K562 (cell line): ENCODE measurements at places on chromosomes 11 and 22. TPM values are rescaled to one million over a fixed set of nuclear protein-coding genes. Genes with fewer than 3 reads are reported as not detected.

Gene NXPE4
- not detected in 2 replicates for total RNA-seq

Gene APOL6
- 1.1 TPM in 2 replicates for total RNA-seq

DNA sequence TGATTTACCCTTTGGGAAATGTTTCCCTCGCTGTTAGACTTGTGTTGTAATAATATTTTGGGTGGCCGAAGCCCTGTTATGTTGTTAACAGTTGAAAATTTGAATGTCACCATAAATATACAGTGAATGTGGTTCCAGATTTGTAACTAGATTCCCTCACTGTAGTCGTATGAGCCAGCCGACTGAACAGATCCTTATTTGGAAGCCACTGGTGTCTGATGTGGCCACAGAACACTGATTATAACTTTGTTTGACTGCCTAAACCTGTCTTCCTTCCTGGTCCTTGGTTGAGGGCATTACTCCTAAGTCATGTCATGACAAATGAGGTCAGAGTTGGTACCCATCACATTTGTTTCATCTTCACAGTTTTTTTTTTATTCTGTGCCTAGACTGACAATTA lies 45.4 kb downstream of the YAP1 start:
- H3K27ac ChIP-seq, result no peak overlapping the region
- H3K27me3 ChIP-seq, result no peaks in the 10 kb centered on the region
- H3K4me3 ChIP-seq, result no peak overlapping the region
- no peaks in the 10 kb centered on the region for H3K4me1 ChIP-seq
- DNase-seq, result no peak

- H3K4me1 ChIP-seq, result no peaks in the 10 kb centered on the region
- no peak for DNase-seq
- H3K27ac ChIP-seq, result no peak overlapping the region
- no peaks in the 10 kb centered on the region for H3K36me3 ChIP-seq
- no peak overlapping the region for H3K4me3 ChIP-seq
Observed at GRCh38 chr11:26761361-26761809, 39.5 kb upstream of the SLC5A12 start.

DNA sequence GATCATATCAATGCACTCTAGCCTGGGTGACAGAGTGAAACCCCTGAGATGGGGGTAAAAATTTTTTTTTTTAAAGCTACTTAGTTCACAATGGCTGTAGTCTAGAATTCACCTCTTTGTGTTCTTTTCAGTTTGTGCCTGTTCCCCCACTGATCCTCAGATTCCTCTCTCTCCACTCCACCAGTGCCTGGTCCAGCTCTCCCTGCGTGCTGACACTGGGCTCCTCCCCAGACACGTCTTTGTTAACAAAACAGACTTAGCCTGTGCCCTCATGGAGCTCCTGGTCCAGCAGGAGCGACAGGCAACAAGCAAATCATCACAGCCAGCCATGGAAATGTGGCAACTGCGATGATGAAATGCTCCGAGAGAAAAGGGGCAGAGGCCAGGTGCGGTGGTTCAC lies 34.0 kb downstream of the IFT27 start:
- no peak overlapping the region for H3K27ac ChIP-seq
- DNase-seq, result no peak
- H3K36me3 ChIP-seq, result no peaks in the 10 kb centered on the region
- H3K27me3 ChIP-seq, result peaks cover 25% of the 10 kb centered on the region
- H3K4me3 ChIP-seq, result no peak overlapping the region
- no peaks in the 10 kb centered on the region for H3K4me1 ChIP-seq

Gene TRPM5
- total RNA-seq, result not detected in 2 replicates

DNA sequence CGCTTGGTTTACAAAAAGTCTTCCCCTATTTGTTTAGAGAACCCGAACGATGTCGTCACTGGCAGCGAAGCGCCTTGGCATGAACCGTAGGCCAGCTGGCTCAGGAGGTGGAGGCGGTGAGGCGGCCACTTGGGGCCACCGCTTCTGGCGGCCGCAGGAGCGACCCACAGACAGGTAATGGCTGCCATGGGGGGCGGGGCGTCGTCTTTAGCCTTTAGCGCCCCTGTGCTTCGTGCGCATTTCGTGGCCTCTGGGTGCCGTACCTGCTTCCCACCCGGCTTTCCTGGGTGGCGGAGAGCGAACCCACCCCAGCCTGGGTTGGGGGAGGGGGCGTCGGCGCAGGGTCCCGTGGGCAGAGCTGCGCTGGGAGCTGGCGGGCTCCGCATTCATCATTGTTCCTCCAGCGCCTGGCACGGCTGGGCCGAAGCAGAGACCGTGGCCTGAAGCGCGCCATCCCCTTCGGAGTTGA lies 469 bp upstream of the OSBP2 start:
- peaks cover 24% of the 10 kb centered on the region for H3K4me1 ChIP-seq
- no peak overlapping the region for H3K4me3 ChIP-seq
- H3K27me3 ChIP-seq, result no peaks in the 10 kb centered on the region
- DNase-seq, result no peak
- no peak overlapping the region for H3K27ac ChIP-seq
- H3K36me3 ChIP-seq, result no peaks in the 10 kb centered on the region

Gene UPK2
- not detected in 2 replicates for total RNA-seq

DNA sequence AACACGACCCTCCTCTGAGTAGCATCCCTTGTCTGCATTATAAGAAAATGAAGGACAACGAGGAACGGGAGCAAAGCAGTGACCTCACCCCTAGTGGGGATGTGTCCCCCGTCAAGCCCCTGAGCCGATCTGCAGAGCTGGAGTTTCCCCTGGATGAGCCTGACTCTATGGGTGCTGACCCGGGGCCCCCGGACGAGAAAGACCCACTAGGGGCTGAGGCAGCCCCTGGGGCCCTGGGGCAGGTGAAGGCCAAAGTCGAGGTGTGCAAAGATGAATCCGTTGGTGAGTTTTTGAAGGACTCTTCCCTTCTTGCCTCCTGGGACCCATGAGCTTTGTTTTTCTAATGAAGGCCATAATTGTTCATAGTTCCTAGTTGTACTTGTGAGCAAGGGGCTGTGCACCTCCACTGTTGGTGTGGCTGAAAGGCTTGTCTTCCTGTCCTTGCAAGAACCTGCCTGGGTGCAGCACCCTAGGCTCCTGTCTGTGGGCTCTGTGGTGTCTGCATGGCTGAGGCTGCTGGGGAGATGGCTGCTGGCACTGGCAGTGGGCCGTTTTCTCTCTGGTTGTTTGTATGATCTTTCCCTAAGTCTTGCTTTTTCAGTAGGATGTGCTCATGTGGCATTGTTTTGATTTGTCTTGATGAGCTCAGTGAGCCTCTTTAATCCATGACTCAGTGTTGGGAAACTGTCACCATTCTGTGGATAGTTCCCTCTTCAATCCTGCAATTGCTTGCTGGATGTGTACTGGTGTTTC lies 10.1 kb downstream of the DGCR8 start:
- H3K27me3 ChIP-seq, result no peaks in the 10 kb centered on the region
- DNase-seq, result no peak
- H3K27ac ChIP-seq, result no peak overlapping the region
- H3K36me3 ChIP-seq, result peaks cover 99% of the 10 kb centered on the region
- H3K4me1 ChIP-seq, result peaks cover 5% of the 10 kb centered on the region

Gene NLRP10
- total RNA-seq, result 0.09 TPM in 1 of 2 replicates, not detected in the other

- no peak overlapping the region for H3K27ac ChIP-seq
- peaks cover 64% of the 10 kb centered on the region; the same call in 2 of the 3 replicates for H3K36me3 ChIP-seq
- no peaks in the 10 kb centered on the region for H3K27me3 ChIP-seq
- H3K4me3 ChIP-seq, result no peak overlapping the region
- DNase-seq, result no peak
- H3K4me1 ChIP-seq, result no peaks in the 10 kb centered on the region
Observed at GRCh38 chr11:130874955-130875531, 41.2 kb downstream of the SNX19 start.

Gene ZP1
- total RNA-seq, result not detected in 2 replicates

DNA sequence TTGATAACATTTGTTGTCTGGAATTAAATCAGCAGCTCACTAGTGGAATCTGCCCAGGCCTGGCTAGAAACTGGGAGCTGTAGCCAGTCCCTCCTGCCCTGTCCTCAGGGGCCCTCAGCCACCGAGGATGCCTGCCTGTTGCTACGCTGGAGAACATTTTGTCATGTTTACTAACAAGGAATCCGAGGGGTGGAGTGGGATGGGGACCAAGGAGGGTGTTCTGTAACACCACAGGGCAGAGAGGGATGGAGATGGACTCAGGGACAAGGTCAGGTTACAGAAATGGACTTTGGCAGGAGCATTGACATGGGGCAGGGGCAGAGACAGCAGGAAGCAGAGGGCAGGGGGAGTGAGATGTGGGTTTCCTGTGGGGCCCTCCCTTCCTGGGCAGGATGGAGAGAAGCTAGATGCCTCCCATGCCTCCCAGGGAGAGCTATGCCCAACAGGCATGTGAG lies 45.8 kb upstream of the AMPD3 start:
- no peak for DNase-seq
- no peak overlapping the region for H3K27ac ChIP-seq
- no peaks in the 10 kb centered on the region for H3K36me3 ChIP-seq
- H3K4me3 ChIP-seq, result no peak overlapping the region

GRCh38 chr22:30312053-30312452 lies 14.7 kb downstream of the TBC1D10A start:
- no peak overlapping the region for H3K4me3 ChIP-seq
- no peak for DNase-seq
- no peaks in the 10 kb centered on the region for H3K36me3 ChIP-seq
- H3K27ac ChIP-seq, result no peak overlapping the region

Gene WNT7B
- not detected in 2 replicates for total RNA-seq

DNA sequence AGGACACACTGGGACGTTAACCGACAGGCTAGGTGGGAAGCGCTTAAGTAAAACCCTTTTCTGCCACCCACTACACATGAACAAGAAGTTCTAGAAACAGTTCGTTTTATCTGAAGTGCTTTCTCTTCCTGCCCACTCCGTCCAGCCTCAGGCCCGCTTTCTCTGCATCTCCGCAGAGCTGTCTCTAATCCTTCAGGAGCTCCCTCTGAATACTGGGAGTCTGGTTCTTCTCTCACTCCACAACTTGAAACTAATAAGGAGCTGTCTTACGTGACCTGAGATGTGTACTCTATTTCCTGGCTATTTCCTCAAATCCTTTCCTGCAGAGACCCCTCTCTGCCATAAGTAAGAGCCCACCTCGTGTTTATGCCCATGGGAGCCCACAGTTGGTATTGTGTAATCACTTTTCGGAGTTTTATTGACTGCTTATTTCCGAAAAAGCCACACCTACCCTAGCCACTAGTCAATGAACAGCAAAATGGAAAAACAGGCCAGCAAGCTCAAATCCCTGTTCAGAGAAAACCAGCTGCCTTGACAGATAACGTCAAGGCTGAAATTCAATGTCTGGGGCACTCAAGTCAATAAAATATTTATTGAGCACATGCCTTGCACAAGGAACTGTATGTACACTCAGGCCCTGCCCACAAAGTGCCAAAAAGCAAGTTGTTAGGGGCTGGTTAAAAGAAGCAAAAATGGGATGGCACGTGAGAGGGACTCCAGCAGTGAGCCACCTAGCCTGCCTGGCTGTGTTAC lies 4.9 kb downstream of the PC start:
- no peak for DNase-seq
- H3K36me3 ChIP-seq, result peaks cover 8% of the 10 kb centered on the region; the same call in 2 of the 3 replicates

GRCh38 chr11:20355221-20356219 lies 8.0 kb upstream of the HTATIP2 start:
- peak; percentile 59 for DNase-seq
- no peaks in the 10 kb centered on the region for H3K27me3 ChIP-seq
- no peaks in the 10 kb centered on the region; the same call in 1 of the 2 replicates for H3K4me1 ChIP-seq
- no peaks in the 10 kb centered on the region for H3K36me3 ChIP-seq
- no peak overlapping the region for H3K27ac ChIP-seq

- H3K27me3 ChIP-seq, result peaks cover 3% of the 10 kb centered on the region; the same call in 2 of the 3 replicates
- DNase-seq, result no peak
- no peaks in the 10 kb centered on the region for H3K4me1 ChIP-seq
- no peaks in the 10 kb centered on the region for H3K36me3 ChIP-seq
- H3K27ac ChIP-seq, result no peak overlapping the region
- no peak overlapping the region for H3K4me3 ChIP-seq
Observed at GRCh38 chr11:18761741-18762140, 29.9 kb downstream of the PTPN5 start.

DNA sequence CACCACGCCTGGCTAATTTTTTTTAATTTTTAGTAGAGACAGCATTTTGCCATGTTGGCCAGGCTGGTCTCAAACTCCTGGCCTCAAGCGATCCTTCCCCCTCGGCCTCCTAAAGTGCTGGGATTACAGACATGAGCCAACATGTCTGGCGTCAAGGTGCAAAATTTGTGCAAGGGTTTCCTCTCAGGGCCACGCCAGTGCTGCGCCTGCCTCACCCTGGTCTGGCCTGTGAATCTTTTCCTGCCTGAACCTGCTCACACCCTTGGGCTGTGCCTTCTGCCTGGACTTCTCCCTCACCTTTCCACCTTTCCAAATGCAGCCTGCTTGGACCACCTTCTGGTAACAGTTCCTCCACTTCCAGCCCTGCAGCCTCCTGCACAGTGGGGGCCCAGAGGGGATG lies 43.4 kb downstream of the MCM5 start:
- peaks cover 7% of the 10 kb centered on the region; the same call in 2 of the 3 replicates for H3K4me1 ChIP-seq
- peaks cover 8% of the 10 kb centered on the region; the same call in 1 of the 3 replicates for H3K36me3 ChIP-seq
- DNase-seq, result no peak
- H3K27ac ChIP-seq, result no peak overlapping the region
- H3K27me3 ChIP-seq, result no peaks in the 10 kb centered on the region

Gene AGBL2
- total RNA-seq, result 0.93 and 0.96 TPM in 2 replicates

- no peaks in the 10 kb centered on the region for H3K27me3 ChIP-seq
Observed at GRCh38 chr22:32809786-32810554, 8.5 kb downstream of the TIMP3 start.

DNA sequence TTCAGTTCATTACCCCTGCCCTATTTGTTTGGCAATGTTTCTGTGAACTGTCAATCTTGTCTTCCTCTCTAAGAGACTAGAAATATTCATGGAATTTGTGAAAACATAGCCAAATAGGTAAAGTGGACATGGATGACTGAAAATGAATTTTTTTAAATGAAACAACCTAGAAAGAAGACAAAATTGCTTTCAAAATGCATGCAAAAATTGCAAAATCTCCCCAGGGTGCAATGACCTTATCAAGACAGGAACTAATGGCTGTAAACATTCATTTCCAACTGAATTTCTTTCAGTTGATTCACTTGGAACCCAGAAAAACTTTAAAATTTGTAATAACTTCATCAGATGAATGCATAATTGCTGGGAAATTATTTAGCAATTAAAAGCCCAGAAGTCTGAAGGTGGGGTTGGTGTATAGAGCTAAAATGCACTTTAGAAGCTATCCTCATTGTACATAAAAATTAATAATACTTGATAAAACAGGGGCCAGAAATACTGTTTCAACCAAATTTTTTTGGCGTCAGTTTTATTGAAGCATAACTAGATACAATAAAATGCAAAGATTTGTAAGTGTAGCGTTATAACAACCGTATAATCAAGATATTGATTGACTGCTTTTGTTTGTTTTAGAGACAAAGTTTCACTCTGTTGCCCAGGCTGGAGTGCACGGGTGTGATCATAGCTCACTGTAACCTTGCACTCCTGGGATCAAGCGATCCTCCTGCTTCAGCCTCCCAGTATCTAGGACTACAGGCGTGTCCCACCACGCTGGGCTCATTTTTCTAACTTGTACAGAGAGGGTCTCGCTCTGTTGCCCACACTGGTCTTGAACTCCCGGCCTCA lies 27.6 kb upstream of the SLC35C1 start:
- H3K36me3 ChIP-seq, result no peaks in the 10 kb centered on the region
- no peak for DNase-seq
- H3K27me3 ChIP-seq, result peaks cover 13% of the 10 kb centered on the region; the same call in 2 of the 3 replicates
- no peaks in the 10 kb centered on the region for H3K4me1 ChIP-seq
- no peak overlapping the region for H3K4me3 ChIP-seq
